Stimulated activated CD4-positive, alpha-beta T cell treated with anti-CD3 and anti-CD28 coated beads, Interleukin-2, amount 100 ng/mL, for 4 hours (primary cell): ENCODE measurements at places on chromosomes 12 and 14.

DNA sequence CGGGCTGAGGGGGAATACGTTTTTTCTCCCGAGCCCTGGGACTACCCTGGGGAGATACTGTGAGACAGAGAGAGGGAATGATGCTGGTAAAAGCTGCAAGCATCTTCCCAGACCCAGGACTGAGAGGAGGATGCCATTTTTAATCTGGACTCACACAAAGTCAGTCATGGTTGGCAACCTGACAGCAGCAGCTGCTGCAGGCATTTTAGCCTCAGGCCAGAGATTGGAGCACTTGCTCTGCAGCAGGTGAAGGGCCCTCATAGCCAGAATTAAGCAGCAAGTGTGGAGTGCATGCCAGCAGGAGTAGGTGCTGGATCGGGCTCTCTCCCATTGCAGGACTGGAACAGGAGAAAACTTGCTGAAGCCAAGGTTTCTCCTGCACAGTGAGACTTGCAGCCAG is 361.1 kb upstream of the CLEC14A start:
- DNase-seq = no peak

- no peak for DNase-seq
Observed at GRCh38 chr14:99982537-99983250, 82.5 kb upstream of the EVL start.

- no peak for DNase-seq
Observed at GRCh38 chr12:62731055-62731820, 203.7 kb downstream of the PPM1H start.

GRCh38 chr12:102533483-102534215 is 53.3 kb upstream of the IGF1 start:
- DNase-seq = no peak

DNA sequence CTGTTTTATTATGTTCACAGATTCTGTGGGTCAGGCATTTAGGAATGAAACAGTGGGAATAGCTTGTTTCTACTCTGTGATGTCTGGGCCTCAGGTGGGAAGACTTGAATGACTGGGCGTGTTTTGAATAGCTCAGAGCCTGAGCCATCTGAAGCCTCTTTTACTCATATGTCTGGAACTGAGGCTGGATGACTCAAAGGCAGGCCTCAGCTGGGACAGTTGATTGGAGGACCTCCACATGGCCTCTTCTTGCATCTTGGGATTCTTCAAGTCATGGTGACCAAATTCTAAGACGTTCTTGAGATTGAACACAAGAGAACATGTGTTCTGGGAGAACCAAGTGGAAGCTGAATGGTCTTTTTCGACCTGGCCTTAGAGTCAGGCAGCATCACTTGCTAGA is 45.8 kb upstream of the TBX3 start:
- DNase-seq = no peak

DNA sequence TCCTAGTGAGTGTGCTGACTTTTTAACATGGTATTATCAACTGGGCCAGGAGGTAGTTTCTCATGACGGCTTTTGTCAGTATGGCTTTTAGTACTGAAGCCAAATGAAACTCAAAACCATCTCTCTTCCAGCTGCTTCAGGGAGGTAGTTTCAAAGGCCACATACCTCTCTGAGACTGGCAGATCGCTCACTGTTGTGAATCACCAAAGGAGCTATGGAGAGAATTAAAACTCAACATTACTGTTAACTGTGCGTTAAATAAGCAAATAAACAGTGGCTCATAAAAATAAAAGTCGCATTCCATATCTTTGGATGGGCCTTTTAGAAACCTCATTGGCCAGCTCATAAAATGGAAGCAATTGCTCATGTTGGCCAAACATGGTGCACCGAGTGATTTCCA is 141.1 kb downstream of the HMGA2 start:
- DNase-seq = no peak
